CD4-positive, alpha-beta T cell treated with Interleukin-17A for 1 hour (primary cell): ENCODE measurements at places on chromosomes 13 and 19.

- DNase-seq: no peak
Measured at GRCh38 chr19:4506449-4507149, 11.7 kb downstream of the PLIN4 start.

- no peak for DNase-seq
Measured at GRCh38 chr13:112058519-112058873, 8.5 kb upstream of the SOX1 start.

GRCh38 chr13:42950181-42950580 is 41.9 kb downstream of the EPSTI1 start:
- DNase-seq: no peak

DNA sequence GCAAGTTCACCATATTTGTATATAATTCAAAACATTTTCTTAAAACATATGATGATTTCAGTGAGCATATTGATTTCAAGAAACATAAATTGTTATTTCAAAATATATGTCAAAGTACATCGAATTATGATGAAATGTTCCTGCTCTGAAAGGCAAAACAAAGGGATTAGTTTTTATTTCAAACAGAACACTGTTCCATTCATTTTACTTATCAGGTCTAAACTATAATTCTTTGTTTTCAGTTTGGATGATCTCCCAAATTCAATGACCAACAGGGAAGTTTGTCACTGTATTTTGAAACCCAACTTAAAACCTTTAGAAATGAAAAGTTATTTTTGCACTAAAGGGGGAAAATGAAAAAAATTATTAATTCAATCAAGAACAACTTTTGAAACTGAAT is 610.2 kb downstream of the SLITRK1 start:
- DNase-seq: no peak

DNA sequence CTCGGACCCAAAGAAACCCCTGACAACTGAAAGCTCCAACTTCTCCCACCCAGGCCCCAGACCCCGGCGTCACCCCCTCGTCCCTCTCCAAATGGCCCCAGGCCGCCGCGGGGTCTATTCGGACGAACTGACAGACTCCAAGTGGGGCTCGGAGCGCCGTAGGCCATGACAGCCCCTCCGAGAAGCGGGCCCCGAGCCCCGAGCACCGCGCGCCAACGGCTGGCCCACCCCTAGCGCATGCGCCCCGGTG is 360 bp downstream of the DDX39A start:
- DNase-seq: no peak

DNA sequence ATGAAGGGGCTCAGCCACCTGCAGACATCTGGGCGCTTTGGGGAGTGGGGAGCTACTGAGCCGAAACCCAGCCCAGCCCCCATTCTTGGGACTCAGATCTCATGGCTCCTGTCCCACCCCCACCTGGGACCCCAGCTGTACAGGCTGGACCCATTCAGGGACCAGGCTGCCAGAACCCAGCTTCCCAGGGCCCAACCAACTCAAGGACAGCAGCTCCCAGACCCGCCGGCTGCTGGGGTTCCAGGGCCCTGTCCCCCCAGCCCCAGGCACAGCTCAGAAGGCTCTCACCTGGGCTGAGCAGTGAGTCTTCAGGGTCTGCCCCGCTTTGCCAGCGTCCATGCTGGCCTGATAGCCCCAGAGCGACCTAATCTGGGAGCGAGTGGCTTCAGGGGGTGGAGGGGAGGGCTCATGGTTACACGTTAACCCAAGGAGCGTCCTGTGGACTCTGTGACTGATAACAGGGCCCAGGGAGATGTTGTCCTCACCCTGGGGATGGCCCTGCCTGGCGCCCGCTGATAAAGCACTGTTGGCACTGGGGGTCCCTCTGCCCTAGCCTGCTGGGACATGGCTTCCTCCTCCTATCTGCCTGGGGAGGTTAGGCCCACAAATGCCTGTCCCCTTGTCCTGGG is at the start of gene TMEM86B:
TMEM86B (minus strand) TSS at position 361 of the 629 bp plus-strand sequence; CDS start at position 339, 22 bp downstream.
- DNase-seq: no peak
